Amniotic epithelial cell (primary cell): ENCODE measurements at places on chromosomes 11 and 22.

GRCh38 chr22:30890686-30891442 lies 77.7 kb downstream of the MORC2 start:
- DNase-seq: peak; percentile 24

- no peak for DNase-seq
Observed at GRCh38 chr11:121555121-121555520, 102.4 kb upstream of the SORL1-AS1 start.

DNA sequence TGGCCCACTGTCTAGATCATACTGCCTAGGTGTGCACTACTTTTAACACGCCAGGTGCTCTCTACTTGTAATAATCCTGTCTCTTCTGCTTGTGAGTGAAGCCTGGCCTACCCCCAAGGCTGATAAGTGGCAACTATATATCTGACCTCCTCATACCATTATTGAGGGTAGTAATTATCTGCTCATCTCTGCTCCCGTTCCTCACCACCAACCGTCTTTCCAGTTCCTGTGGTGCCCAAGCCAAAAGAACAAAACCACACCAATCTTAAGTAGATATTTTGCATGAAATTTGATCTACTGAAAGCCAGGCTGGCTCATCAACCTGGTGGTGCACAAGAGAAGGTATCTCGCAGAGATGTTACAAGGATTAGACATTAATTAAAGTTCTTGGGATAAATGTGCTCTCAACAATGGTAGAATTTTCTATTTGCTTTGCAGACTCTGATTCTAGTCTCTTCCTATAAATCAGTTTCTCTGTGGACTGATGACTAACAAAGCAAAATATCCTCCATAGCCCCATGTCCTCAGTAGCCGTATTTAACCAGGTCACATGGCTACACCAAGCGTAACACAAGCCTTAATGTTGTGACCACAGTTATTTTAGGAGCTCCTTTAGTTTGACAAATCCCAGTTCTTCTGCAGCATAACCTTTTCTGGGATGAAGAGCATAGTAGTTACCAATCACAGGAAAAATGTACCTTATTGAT lies 267.2 kb downstream of the NTM start:
- DNase-seq: peak; percentile 12

DNA sequence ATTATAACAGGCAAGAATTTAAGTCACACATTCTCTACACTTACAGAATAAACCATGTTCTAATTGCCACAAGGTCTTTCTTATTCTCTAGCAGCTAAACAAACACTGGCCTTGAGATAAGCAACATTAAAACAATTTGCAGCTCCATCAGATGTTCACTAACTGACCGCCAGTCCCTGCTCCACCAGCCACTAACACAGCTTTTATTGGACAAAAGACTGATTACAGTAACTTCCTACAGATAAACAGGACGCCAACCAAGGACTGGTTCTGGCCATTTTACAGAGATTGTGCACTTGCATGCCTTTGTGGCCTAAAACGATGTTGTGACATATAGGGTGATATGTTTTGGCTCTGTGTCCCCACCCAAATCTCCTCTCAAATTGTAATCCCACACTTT lies 388.9 kb upstream of the LRRC4C start:
- DNase-seq: no peak

DNA sequence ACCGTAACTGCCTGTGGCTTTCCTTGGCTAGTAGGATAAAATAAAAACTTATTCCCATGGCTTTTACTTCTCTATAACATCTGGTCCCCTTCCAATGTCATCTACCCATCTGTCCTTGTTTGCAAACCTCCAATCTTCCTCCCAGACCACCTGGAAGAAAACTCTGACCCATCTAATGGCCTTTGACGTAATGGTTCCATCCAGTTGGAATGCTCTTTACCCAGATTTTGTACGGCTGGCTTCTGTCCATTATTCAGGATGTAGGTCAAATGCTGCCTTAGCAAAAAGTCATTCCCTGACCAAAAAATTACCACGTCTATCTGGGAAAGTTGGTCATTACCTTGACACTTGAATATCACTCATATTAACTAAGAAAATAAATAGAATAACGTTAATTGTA lies 577.9 kb upstream of the ANO5 start:
- DNase-seq: no peak

DNA sequence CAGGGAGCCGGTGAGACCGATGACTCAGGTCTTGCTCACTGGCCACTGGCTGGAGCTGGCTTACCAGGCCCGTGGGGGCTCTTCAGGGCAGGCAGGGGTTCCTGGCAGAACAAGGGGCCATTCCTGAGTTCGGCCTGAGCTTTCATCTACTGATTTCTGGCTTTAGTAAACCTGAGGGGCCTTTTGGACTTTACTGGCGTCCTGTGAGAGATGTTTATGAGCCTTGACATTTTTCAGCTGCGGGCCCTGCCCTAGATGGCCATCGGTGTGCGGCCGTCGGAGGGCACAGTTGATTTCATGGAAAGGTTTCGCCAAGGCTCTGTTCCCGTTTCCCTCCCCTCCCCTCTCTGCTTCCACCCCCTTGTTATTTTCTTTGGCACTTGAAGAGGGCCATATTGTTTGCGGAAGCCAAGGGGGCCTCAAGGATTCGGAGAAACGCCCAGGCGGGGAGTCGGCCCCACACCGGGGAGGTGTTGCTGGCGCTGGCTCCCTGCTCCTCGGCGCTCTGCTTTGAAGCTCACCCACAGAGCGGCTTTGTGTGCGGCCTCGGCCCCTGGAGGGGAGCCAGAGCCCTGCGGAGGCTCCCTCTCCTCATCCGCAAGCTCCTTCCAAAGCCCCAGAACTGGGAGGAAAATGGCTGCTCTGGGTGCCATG lies 17.7 kb downstream of the ELF5 start:
- DNase-seq: no peak

GRCh38 chr11:132772703-132773545 lies 759.4 kb downstream of the OPCML start:
- no peak for DNase-seq

DNA sequence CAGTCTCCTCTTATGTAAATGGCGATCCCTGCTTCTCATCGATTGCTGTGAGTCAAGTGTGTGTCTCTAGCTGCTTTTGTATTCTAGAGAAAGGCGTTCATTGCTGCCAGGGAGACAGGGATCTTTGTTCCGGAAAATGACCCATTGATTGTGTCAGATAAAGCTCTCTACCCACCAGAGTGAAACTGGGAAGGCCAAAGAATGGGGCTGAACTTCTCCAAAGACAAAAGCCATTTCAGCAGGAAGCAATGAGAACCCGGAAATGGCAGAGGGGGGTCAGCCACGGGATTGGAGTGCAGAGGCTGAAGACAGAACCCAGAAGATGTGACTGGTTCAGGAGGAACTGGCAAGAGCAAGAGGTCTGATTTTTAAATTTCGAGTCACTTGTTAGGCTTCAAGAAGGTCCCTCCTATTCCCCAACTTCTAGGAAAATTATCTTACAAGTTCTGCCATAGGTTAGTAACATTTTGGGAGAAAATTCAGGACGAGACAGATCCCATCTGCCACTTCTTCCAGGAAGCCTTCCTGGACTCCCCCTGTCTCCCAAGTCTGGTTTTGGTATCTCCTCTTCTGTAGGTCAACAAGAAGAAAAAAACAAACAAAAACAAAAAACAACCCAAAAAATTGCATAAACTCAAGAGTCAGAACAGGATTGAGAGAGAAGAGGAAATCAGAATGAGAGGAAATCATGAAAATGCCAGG lies 110.6 kb downstream of the NECTIN1 start:
- DNase-seq: no peak

DNA sequence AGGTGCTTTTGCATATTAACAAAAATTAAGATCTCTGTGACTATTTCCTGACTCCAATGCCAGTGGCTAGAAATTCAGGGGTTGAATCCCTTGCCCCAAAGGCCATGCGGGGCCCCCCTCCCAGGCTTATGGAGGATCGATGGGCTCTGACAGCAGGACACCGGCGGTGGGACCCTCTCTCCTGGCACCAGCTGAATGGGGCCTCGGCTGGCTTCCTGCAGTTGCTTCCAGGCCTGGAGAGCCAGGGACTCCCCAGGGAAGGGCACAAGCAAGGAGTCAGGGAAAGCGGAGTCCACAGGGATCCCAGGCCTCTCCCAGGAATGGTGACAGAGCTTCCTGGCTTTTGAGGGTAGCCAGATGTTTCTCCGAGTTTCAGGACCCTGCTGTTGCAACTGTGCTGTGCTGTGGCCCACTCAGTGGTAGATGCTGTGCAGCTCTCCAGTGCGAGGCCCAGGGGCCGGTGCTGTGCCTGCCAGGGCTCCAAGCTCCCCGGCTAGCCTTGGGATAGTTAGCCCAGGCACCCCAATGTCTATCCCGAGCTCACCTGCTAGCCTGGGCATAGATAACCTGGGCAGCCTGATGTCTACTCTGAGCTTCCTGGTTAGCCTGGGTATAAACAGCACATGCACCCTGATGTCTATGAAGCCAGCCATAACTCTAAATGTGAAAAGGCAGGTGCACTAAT lies 372.6 kb downstream of the SHANK2 start:
- DNase-seq: no peak

DNA sequence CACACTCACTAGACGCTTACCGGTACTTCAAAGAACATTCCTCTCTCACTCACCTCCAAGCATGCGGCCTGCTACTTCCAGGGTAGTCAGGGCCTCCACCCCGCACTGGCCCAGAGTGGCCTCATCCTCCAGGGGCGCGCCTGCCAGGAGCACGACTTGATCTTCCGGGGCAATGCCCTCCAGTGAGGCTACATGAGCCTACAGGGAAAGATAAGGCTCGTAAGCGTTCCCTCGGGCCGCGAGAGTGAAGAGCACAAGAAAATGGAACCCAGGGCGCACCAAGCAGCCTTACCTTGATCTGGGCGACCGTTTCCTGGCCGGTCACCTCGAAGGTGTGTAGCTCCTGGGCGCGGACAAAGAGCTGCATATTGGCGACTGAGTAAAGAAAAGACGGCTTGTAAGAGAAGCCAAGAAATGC lies 478 bp downstream of the FAU start:
- no peak for DNase-seq

- DNase-seq: no peak
Observed at GRCh38 chr11:65558930-65559509, 861 bp upstream of the LTBP3 start.
